ENCODE measurements at places on chromosomes 6 and 20.

GRCh38 chr20:37911838-37912281 lies 8.9 kb downstream of the VSTM2L start:
- no peak for DNase-seq

GRCh38 chr20:20513720-20514119 lies 145.8 kb downstream of the INSM1 start:
- no peak for DNase-seq

DNA sequence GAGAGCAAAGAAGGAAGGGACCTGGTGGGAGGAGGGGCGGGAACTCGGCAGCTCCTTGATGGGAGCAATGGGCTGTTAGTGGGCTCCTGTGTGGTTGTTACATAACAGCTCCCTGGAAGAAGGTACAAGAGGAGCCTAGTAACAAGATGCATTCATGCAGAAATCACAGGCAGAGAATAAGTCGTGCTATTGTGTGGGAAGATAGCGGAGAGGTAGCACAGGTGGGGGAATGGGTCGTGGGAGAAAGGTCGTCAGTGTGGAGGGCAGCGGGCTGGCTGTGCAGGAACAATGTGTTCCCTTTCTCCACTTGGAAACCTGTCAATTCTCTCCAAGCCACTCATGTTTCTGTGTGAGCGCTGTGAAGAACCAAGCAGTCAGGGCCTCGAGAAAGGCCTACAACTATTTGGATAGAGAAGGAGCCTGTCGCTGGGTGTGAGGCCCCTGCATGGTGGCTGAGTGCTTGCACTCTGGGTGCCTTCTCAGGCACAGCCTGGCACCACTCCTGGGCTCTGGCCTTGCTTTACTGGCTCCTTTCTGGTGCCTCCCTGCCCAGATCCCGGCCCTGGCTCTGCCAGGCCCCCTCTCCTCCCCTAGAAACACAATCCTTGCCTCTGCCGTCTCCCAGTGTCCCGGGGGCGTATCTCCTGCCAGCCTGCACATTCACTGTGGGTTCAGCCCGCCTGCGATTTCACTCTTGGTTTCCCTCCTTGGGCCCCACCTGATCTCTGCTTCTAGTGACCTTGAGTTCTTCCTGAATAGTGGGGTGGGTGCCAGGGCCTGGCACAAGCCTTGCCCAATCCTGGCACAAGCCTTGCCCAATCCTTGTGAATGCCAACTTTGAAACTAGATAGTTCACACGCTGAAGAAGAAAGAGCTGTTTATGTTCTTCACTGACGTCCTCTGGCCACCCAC lies 7.4 kb upstream of the FGD2 start:
- DNase-seq, result no peak

GRCh38 chr20:53656293-53657202 lies 62.9 kb upstream of the ZNF217 start:
- no peak for DNase-seq

- no peak for DNase-seq
Observed at GRCh38 chr6:39214846-39215639, 14.2 kb downstream of the KCNK5 start.

DNA sequence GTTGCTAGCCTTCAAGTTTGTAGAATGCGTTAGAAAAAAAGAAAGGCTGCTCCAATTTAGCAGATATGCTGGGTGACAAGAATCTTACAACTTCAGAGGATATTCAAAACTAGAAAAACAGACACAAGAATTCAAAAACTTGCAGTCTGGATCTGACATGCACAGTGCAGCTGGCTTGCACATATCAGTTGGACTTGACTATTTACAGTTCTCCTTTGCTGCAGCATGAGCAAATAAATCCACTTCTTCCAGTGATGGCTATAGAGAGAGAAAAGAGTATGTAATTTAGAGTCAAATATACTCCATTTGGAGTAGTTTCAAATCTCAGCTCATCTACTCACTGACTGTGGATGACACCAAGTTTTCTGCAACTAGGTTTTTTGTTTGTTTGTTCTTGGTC lies 247.0 kb downstream of the RIMS1 start:
- DNase-seq, result no peak

- DNase-seq, result no peak
Observed at GRCh38 chr6:41093729-41094128, 21.0 kb downstream of the NFYA start.

DNA sequence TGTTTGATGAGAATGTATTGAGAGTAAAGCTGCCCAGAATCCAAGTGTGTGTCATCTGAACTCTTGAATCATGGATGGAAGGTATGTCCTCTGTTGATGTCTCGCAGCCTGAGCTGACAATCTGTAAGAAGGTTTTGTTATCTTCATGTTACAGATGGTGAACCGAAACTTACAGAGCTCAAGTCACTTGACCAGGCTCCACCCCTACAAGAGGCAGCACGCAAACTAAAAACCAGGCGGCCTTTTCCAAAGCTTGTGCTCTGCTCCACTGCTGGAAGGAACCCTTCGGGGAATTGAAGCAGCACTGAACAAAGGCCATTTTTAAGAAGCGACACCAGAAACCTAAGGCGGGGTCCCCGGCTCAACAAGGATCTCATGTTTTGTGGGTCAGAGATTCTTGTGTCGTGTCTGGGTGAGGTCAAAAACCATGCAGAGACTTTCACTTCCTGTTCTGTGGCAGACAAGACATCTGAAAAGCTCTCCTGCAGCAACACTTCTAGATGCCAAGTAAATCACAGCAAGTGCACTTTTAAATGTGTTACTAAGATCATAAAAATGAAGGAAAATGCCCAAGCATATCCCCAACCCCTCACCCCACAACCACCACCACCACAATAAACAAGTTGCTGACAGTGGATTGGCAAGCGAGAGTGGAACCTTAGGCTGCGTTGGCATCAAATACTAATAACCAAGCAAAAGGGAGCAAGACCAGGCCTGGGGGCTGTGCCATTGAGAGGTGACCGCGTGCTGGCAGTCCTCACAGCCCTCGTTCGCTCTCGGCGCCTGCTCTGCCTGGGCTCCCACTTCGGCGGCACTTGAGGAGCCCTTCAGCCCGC lies 27.3 kb downstream of the NQO2 start:
- DNase-seq, result no peak

DNA sequence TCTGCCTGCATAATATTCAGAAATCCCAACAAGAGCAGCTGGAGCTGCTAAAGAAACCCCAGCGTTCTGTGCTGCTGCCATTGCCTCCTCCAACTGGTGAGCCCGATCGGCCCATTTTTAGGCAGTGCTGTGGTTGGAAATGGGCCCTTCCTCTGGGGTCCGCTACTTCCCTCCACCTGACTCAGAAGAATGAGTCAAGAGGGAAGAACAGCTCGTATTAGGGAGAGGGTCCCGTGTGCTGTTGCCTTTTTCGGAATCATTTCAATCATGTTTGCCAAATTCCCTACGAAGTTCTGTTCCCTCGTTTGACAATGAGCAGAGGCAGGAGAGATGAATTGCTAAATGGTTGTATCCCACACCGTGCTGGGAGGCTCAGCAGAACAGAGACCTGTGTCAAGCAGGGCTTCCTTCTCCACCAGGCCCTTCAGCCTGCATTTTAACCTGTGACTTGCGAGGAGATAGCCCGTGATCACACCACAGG lies 38.4 kb downstream of the THBS2 start:
- DNase-seq, result no peak

- no peak for DNase-seq
Observed at GRCh38 chr20:23059846-23060245, 10.4 kb upstream of the THBD start.

- DNase-seq, result no peak
Observed at GRCh38 chr20:22055981-22056380, 350.5 kb downstream of the PAX1 start.

DNA sequence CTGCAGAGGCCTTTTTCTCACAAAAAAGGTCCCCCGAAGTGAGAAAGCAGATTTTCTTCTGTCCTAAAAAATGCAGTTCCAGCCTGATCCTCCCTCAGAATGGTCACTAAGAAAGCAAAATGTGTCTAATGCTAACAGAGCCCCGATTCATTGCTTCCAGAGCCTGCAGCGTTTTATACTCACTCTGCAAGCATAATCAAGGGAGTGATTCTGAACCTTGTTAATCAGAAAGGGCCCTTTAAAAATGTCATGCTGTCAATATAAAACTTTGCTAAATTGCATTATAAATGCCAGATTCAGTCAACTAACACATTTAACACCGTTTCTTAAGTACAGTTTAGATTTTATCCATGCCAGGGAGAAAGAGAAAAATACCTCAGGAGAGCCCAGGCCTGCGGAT lies 202.8 kb downstream of the CD83 start:
- DNase-seq, result no peak

- no peak for DNase-seq
Observed at GRCh38 chr6:150661216-150662007, 61.7 kb downstream of the PLEKHG1 start.

- no peak for DNase-seq
Observed at GRCh38 chr6:169490830-169491229, 211.0 kb downstream of the WDR27 start.

- DNase-seq, result no peak
Observed at GRCh38 chr6:54879188-54879985, 32.8 kb downstream of the FAM83B start.

GRCh38 chr20:60628749-60629148 lies 623.3 kb upstream of the CDH4 start:
- no peak for DNase-seq

DNA sequence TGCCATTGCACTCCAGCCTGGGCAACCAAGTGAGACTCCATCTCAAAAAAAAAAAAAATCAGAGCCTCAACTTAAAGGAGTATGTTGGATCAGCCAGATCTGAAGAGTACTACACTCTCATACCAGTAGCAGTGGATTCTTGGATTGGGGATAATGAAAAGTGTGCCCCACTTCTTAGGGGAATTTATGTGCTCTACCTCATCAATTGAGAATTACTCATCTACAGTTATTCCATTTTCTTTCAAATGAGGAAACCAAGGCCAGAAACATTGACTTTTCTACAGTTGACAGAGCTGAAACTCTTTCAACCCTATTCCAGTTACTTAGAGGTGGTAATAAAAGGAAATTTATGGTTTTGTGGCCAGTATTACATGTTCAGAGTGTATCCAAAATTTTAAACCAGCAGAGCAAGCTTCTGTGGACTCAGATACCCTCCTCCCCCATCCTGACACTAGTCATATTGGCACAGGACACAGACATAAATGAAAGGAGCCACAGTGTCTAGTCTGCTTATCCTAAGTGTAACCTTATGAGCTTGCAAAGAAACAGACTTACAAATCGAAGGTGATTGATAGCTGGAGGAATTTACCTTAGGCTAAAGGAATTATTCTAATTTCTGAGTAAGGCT lies 51.2 kb downstream of the ORC3 start:
- no peak for DNase-seq

DNA sequence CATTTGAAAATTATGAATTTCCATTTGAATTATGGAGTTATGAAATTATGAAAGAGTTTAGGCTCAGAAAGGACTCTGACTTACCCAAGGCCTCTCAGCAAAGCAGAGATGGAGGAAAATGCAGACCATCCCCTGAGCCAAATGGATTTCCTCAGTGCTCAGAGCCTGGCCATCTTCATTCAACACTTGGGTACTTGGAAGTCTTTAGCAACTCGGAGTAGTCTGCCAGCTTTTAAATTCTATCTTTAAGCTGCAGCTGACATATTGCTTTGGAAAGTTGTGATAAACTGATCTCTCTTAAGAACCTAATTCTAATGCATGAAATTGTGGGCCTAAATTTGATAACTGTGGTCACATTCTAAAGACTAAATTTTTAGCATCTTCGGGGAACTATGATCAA lies 315.4 kb downstream of the SAMD5 start:
- no peak for DNase-seq

- DNase-seq, result no peak
Observed at GRCh38 chr6:86581833-86582232, 355.5 kb upstream of the HTR1E start.

GRCh38 chr6:163460307-163460782 lies 45.8 kb downstream of the QKI start:
- no peak for DNase-seq

DNA sequence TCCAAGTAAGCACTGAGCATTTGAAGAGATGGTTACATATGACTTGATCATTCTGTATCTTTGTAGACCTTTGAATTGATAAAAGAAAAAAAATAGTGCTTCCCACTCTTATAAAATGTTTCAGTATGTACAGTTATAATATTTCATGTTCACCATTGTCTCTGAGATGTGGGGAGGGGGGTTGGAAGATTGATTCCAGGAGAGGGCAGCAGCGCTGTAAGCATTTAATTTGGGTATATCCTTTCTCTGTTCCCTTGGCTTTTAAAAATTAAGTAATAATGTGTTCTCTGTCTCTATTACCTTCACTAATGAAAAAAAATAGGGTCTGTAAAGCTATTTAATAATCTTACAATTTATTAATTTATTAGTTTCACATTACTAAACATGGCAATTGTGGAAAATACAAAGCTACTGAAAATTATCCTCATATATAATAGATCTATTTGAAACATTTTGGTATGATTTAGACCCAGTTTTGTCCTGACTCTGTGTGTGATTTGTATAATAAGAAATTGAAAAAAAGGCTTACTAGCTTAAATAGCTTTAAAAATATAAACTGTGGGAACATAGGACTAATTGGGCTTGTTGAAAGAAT lies 341.2 kb downstream of the CDKAL1 start:
- peak; percentile 64 for DNase-seq

- no peak for DNase-seq
Observed at GRCh38 chr20:14830466-14830865, 493.1 kb upstream of the FLRT3 start.

DNA sequence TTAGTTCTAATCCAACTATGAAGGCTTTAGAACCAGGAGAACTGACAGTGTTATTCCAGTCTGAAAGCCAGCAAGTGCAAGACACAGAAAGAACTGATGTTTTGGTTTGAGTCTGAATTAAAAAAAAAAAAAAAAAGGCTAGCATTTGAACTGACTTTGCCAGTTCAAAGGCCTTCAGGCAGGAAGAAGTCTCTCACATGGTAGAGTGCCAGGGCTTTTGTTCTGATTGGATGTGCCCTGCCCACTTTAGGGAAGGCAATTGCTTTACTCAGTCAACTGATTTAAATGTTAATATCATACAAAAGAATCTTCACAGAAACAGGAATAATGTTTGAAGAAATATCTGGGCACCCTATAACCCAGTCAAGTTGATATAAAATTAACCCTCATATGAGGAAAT lies 212.2 kb downstream of the HIVEP2 start:
- DNase-seq, result no peak

- no peak for DNase-seq
Observed at GRCh38 chr6:71082033-71082650, 125.3 kb upstream of the B3GAT2 start.

GRCh38 chr6:166527849-166528248 lies 58.6 kb downstream of the RAMACL start:
- DNase-seq, result no peak

- DNase-seq, result no peak
Observed at GRCh38 chr6:138238368-138238767, 20.1 kb upstream of the PBOV1 start.

GRCh38 chr6:80553071-80553740 lies 446.7 kb downstream of the BCKDHB start:
- DNase-seq, result no peak

All from NCI-H526 treated with DMSO at 0.1 percent for 48 hours (cell line).